ENCODE measurements at places on chromosomes 13 and 19.

- DNase-seq, result no peak
These were observed 40.5 kb upstream of the NBEA start for GRCh38 chr13:34901572-34901971.

GRCh38 chr19:7545300-7545699, 9.8 kb downstream of the PNPLA6 start:
- no peak for DNase-seq

DNA sequence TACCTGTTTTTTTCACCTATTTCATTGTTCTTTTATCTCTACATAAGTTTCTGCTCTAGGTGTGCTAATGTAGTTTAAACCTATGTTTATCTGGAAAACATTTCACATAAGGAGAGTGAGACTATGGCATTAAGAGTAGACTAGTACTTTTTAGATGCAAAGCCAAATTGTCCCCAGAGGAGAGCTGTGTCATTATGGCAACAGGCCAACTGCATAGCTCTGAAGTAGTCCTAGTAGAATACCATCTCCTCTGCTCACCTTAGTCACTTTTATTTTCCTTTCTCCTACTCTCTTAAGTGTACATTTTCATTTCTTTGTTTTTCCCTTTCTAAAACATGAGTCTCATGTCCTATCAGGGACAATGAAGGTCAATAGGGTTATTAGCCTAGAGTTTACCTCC, 123.1 kb downstream of the ITGBL1 start:
- DNase-seq, result no peak

- DNase-seq, result peak; percentile 73
These were observed 95.7 kb downstream of the ARHGEF7 start for GRCh38 chr13:111210544-111211469.
